ENCODE measurements at places on chromosomes 4 and X. TPM values are rescaled to one million over a fixed set of nuclear protein-coding genes. Genes with fewer than 3 reads are reported as not detected.
A peak's percentile ranks its signal among the peaks of the same experiment; 100 is the strongest.

- no peak for DNase-seq
These were observed 33.9 kb downstream of the DIPK2B start for GRCh38 chrX:45166781-45167180.

DNA sequence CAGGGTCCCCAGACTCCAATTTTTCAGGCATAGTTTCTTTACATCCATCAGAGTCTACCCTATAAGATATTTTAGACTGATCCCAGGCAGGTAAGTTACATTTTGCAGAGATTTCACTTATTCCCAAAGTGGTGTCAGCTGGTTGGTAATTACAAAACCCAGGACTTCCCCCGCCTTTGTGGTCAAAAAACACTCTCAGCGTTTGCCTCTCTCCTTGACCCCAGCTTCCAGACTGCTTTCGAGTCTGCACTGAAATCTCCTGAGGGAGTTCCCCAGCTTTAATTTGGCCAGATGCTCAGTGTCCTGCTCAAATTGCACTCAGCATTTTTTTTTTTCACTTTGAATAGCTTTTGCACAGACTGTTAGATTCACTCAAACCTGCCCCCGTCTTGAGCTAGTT, 11.2 kb upstream of the AMOT start:
- peak; percentile 38 for DNase-seq

- DNase-seq = no peak
These were observed 1061.9 kb downstream of the ARAP2 start for GRCh38 chr4:35182451-35182850.

Gene GCNA
- 1.2 TPM for polyA plus RNA-seq

- DNase-seq = no peak
These were observed 8.4 kb upstream of the AMOT start for GRCh38 chrX:112849016-112849415.

DNA sequence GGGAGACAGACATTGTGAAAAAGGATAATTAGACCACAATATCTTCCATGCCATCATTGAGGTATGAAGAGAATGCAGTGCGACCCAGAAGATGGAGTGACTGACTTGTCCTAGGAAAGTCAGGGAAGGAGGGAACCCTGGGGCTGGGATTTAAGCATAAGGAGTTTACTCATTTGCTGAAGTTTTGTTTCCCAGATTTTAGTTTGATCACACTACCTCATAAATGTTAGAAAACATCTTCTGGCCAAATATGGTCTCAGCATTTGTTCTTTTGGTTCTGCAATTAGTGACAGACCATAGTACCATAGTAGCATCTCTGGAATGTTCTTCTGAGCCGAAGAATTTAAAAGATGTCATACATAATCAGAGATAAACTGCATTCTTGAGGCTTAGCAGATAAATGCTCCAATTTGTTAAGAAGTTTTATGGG, 96.5 kb upstream of the PGRMC2 start:
- DNase-seq = no peak

Gene HELT
- not detected for polyA plus RNA-seq

DNA sequence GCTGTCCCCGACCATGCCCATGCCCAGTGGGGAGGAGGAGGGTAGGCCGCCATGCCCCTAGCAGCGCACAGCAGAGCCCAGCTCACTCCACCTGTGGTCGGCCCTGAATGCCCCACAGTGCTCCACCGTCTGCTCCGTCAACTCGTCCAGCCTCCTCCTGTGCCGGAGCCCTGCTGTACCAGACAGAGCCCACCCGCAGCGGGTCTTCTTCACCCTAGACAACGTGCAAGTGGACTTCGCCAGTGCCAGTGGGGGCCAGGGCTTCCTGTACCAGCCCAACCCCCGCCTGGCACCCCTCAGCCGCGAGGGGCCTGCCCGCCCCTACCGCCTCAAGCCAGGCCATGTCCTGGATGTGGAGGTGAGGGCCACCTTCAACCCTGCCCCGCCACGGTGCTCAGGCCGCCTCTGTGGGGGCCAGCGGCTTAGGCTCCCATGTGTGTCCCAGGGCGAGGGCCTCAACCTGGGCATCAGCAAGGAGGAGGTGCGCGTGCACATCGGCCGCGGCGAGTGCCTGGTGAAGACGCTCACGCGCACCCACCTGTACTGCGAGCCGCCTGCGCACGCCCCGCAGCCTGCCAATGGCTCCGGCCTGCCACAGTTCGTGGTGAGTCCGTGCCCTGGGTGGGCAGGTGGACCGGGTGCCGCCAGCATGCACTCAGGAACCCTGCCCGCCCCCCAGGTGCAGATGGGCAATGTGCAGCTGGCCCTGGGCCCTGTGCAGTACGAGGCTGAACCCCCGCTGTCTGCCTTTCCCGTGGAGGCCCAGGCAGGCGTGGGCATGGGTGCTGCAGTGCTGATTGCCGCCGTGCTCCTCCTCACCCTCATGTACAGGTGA, 6.9 kb upstream of the SRPK3 start:
- no peak for DNase-seq

Gene CXCL1
- polyA plus RNA-seq = 2.0 TPM

GRCh38 chr4:38667085-38667893, 3.3 kb downstream of the KLF3 start:
- peak; percentile 97 for DNase-seq

DNA sequence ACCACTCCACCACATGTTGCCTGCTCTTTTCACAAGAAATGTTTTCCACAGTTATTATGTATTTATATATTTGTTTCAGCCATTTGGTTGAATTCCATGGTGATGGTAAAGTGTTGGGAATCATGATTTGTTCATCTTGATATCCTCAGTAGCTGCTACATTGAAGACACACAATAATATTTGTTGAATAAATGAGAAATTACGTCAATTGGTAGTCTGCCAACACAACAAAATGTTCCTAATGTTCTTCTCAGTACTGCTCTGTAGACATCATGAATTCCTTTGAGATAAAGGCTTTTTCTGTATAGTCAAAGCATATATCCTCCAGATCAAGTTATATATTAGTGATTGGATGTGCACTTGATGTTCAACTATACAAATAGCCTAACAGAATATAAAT, 29.5 kb downstream of the CXXC4 start:
- DNase-seq = no peak

- DNase-seq = peak; percentile 11
These were observed 109.3 kb upstream of the DGKK start for GRCh38 chrX:50579955-50580354.

DNA sequence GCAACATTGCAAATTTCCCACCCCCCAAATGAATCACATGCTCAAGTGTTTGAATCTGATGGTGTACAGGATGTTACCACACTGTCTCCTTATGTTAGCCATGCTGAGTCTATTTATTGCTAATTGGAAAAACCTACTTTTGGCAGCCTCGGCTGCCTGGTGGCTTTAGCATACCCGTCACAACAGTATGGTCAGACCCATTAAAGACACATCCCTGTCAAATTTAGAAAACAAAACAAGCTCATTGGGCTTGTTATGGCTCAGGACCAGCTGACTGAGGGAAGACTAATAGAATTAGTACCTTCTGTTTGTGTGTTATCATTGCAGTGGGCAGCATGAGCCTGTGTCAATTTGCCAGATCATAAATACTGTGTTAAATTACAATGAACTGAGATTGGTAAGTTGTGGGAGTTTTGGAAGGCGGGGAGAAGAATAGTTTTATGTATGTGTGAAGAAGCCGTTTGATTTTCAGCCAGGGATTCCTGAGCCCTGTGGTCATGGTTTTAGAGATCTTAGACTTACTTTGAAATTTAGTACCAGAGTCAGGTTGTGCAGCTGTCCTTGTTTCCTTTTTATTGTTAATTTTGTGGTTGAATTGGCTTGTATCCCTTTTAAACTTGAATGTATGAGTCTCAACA, 66.8 kb downstream of the POLA1 start:
- peak; percentile 23 for DNase-seq

GRCh38 chr4:101018836-101019235, 328.5 kb downstream of the PPP3CA start:
- DNase-seq = no peak

DNA sequence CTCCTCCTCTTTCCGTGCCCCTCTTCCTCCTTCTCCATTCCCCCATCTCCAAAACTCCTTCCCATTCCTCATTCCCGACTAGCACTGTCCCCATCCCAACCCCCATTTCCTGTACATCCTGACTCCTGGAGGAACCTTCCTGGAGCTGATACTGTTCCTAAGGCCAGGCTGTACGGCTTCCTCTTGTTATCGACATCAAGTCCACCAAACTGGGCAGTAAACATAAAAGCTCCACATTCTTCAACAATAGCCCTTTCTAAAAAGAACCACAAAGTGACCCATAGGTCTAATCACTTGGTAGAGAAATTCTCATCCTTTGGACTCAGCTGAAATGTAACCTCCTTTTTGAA, 22.9 kb downstream of the AWAT2 start:
- DNase-seq = no peak

All from AG04450 (cell line).